A549 treated with AZD2906 at 1 μM for 4 hours (cell line): ENCODE measurements at places on chromosomes 13 and 19. TPM values are rescaled to one million over a fixed set of nuclear protein-coding genes. Genes with fewer than 3 reads are reported as not detected.

The ZIC5 gene
- 2.1 to 2.4 TPM (median 2.2 TPM) in 5 replicates for total RNA-seq

The PDX1 gene
- total RNA-seq, result 0.03 to 0.12 TPM (median 0.06 TPM) in 5 replicates

The DPF1 gene
- total RNA-seq, result 4.3 to 5.4 TPM (median 4.4 TPM) in 5 replicates

The PABPC3 gene
- 0.10 to 0.18 TPM (median 0.16 TPM) in 5 replicates for total RNA-seq
